Cardiac muscle cell (in vitro differentiated cells and primary cell): ENCODE measurements at places on chromosomes 4 and X. TPM values are rescaled to one million over a fixed set of nuclear protein-coding genes. Genes with fewer than 3 reads are reported as not detected.

The TCEAL2 gene
- total RNA-seq: 1.2 and 2.4 TPM in 2 replicates

The KLHL4 gene
- total RNA-seq: 32.6 TPM in 2 replicates

The IDH3G gene
- total RNA-seq: 107 and 110 TPM in 2 replicates

The DOK7 gene
- total RNA-seq: 14.3 and 18.0 TPM in 2 replicates

- peaks cover 17% of the 10 kb centered on the region for H3K27me3 ChIP-seq
- no peaks in the 10 kb centered on the region for H3K36me3 ChIP-seq
- peak overlapping the region; percentile 45 for H3K4me3 ChIP-seq
- H3K27ac ChIP-seq: no peak overlapping the region
- DNase-seq: no peak
- peaks cover 11% of the 10 kb centered on the region for H3K4me1 ChIP-seq
These were observed 756 bp downstream of the IGFBP7 start for GRCh38 chr4:57109411-57109846.

DNA sequence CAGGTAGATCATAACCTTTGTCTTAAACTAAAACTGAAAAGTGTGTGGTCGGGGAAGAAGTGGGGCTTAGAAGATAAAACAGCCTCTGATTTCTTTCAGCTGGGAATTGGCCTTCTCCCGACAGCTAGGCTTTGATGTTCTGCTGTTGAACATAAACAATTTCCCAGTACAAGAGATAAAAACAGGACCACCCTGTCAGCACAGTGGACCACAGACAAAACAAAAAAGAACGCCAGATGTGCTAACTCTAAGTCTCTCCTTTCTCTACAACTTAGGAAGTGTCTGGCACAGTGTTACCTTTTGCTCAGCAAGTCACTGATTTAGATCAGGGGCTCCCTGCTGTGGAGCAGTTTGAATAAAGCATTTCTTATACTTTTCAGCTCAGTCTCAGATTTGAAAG lies 87.5 kb upstream of the UXT start:
- DNase-seq: no peak
- no peaks in the 10 kb centered on the region for H3K36me3 ChIP-seq
- H3K4me3 ChIP-seq: no peak overlapping the region
- no peak overlapping the region for H3K27ac ChIP-seq
- H3K27me3 ChIP-seq: no peaks in the 10 kb centered on the region

DNA sequence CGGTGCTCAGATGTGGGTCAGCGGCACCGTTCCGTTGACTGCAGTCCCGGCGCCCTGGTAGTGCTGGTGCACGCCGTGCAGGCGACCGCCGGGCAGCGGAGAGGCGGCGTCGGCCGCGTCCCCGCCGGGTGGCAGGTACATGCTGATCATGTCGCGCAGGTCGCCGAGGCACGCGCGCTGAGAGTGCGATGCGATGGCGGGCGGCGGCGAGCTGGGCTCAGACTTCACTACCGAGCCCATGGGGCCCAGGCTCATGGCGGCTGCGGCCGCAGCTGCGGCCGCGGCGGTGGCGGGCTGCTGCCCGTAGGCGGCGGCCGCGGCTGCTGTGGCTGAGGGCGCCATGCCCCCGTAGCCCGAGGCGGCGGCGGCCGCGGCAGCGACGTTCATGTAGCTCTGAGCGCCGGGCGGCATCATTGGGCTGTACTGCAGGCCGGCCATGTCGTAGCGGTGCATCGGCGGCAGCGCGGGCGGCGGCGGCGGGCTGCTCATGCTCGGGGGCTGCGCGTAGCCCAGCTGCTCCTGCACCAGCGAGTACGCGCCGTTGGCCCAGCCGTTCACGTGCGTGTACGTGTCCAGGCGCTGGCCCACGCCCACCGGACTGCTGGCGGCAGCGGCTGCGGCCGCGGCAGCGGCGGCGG lies 1.0 kb downstream of the SOX3 start:
- no peaks in the 10 kb centered on the region for H3K36me3 ChIP-seq
- H3K27ac ChIP-seq: no peak overlapping the region
- H3K4me3 ChIP-seq: peak overlapping the region; percentile 33
- peak; percentile 18 for DNase-seq
- no peaks in the 10 kb centered on the region for H3K4me1 ChIP-seq
- peaks cover 99% of the 10 kb centered on the region for H3K27me3 ChIP-seq

DNA sequence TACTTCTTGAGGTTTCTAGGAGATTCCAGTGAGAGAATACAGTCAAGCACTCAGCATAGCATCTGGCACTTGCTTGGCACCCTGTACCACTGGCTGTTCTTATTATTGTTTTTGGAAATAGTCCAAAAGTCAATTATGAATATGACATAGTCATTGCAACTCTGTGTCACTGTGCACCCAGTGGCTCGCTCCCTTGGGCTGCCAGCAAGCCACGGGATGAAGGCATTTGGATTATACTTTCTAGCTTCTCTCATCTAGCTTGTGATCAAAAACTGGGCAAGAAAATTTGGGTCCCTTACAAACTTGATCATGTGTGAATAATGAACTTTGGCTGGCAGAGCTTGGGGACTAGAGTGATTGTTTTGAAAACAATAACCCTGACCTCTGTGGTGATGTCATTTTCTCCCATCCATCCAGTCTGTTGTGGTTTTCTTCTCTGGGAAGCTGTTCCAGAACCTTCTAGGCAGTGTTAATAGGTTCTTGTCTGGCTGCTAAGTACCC lies 32.7 kb upstream of the LIMCH1 start:
- H3K4me3 ChIP-seq: no peak overlapping the region
- H3K36me3 ChIP-seq: no peaks in the 10 kb centered on the region
- H3K4me1 ChIP-seq: no peaks in the 10 kb centered on the region

DNA sequence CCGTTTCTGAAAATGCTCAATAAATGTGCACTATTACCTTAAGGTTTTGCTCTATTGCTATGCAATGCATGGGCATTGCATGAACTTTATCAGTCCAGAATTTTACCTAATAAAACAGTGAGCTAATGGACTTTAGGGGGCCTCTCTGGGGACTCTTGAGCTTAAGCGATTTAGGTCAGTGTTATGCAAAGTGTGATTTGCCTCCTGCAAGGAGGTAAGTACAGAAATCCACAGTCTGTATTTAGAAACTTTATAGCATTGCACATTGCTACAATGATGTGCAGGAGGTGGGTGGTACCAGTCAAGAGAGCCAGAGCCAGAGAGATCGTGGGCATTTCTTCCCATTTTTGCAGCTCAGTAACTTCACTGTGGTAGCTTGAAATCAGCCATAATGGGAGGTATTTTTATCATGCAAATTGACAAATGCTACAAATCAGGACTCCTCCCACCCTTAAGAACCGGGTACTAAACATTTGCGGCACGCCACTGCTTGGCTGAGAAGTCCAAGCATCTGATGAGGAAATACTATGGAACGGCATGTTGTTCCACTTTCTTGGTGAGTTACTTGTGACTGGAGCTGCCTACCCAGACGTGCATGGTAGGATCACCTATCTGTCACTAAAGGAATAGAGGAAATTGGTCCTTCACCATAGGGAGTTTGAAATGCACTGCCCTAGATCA lies 174.6 kb upstream of the PGRMC2 start:
- H3K27me3 ChIP-seq: peaks cover 10% of the 10 kb centered on the region
- no peaks in the 10 kb centered on the region for H3K36me3 ChIP-seq
- no peak overlapping the region for H3K27ac ChIP-seq
- no peak overlapping the region for H3K4me3 ChIP-seq
- no peaks in the 10 kb centered on the region for H3K4me1 ChIP-seq
- DNase-seq: no peak

DNA sequence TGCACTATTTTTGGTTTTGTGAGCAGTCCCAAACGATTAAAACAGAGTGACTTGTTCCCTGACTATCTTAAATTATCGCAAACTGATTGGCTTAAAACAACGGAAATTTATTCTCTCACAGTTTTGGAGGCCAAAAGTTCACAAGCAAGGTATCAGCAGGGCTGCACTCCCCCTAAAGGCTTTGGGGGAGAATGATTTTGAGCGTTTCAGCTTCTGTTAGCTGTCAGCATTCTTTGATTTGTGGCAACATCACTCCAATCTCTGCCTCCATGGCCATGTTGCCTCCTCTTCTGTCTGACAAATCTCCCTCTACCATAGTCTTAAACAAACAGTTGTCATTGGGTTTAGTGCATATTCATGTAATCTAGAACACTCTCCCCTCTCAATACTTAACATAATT lies 459.6 kb upstream of the ATOH1 start:
- no peaks in the 10 kb centered on the region for H3K36me3 ChIP-seq
- H3K27ac ChIP-seq: no peak overlapping the region
- DNase-seq: no peak
- no peaks in the 10 kb centered on the region for H3K4me1 ChIP-seq
- no peak overlapping the region for H3K4me3 ChIP-seq

DNA sequence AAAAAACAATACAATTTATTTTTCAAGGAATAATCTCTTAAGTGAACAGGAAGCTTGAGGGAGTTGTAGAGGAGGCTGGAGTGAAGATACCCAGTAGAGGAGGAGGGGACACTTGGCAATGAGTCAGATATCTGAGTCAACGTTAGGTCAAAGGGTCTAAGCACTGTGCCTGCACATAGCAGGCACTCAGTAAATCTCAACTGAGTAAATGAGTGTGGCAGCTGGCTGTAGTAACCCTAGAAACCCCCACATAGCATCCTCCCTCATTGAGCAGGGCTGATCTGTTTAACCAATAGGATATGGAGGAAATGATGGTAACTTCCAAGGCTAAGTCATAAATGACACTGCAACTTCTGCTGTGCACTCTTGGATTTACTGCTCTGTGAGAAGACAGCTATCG lies 186.0 kb upstream of the FAM241A start:
- DNase-seq: peak; percentile 53
- H3K4me1 ChIP-seq: no peaks in the 10 kb centered on the region
- H3K36me3 ChIP-seq: no peaks in the 10 kb centered on the region

DNA sequence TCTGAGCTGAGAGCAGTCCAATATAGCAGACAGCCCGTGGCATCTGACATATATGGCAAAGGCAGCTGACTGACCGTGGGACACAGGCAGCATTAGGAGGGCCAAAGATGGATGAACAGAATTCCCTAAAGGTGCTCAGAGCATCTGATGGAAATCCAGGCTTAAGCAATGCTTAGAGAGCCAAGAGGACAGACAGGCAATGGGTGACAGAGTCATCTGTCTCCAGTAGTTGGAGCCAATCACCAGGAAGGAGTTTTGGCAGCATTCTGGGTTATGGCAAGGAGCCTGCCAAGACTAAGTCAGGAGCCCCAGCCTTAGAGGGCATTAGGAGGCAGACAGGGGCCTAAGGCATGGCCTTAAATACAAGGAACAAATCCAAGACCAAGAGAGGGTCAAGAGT lies 153.3 kb upstream of the USP9X start:
- no peak overlapping the region for H3K27ac ChIP-seq
- no peaks in the 10 kb centered on the region for H3K27me3 ChIP-seq
- H3K36me3 ChIP-seq: no peaks in the 10 kb centered on the region
- H3K4me3 ChIP-seq: no peak overlapping the region
- H3K4me1 ChIP-seq: peaks cover 5% of the 10 kb centered on the region
- no peak for DNase-seq

GRCh38 chr4:110344165-110344564 lies 131.8 kb upstream of the ENPEP start:
- no peaks in the 10 kb centered on the region for H3K36me3 ChIP-seq
- H3K27ac ChIP-seq: no peak overlapping the region
- no peak overlapping the region for H3K4me3 ChIP-seq
- H3K27me3 ChIP-seq: no peaks in the 10 kb centered on the region

DNA sequence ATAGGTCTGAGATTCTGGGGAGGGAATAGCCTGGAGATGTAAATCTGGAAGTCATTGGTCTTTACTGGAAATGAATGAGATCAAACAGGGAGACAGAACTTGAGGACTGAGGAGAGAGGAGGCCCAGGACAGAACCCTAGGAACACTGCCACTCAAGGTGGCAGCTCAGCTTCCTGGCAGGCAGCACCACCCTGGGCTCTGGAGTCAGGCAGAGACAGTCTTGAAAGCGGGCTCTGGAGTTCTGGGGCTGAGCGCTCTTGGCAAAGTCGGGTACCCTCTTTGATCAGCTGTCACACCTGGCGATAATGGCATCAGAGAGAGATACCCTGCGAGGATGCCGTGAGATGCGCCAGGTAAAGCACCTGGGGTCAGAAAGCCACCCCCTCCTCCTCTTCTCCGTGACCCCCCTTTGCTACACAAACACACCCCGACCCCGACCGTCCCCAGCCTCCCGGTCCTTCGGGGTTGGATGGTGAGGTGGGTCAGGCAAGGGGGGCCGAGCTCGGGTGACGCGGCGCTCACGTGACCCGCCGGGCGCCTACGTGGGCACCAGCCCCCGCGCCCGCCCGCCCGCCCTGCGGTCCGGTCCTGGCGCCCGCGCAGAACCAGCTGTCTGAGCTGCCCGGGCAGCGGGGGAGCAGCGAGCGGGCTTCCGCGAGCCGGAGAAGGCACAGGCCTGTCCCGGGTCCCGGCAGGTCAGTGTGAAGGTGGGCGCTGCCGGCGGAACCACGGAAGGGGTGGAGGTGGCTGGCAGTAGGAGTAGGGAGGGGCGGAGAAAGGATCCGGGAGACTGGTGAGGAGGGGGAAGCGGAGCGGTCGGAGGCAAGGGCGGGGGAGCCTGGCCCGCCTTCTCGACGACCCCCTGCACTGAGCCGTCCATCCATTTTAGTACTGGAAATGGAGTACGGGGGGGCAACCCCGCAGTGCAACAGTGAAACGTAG lies at the start of gene TCEAL3:
Gene TCEAL3 (plus strand): TSS at position 600 of the 942 bp plus-strand sequence. CDS start 1,102 bp downstream, outside the sequence.
- peak; percentile 73 for DNase-seq
- H3K27me3 ChIP-seq: no peaks in the 10 kb centered on the region
- H3K27ac ChIP-seq: no peak within 1 kb of the TSS
- H3K4me1 ChIP-seq: no peaks in the 10 kb centered on the region

DNA sequence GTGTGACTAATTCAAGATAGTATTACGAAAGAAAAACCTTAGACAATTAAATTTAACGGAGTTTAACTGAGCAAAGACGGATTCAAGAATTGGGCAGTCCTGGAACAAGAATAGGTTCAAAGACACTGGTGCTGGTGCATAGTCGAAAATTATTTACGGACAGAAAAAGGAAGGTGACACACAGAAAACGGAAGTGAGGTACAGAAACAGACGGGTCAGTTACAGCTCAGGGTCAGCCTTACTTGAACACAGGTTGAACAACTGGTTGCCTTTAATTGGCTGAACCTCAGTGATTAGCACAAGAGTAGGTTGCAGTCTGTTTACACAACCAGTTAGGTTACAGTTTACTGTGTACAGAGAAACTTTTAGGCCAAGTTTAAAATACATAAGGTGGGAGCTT lies 31.5 kb downstream of the KLHL8 start:
- no peak overlapping the region for H3K4me3 ChIP-seq
- DNase-seq: no peak
- no peaks in the 10 kb centered on the region for H3K36me3 ChIP-seq
- no peaks in the 10 kb centered on the region for H3K27me3 ChIP-seq
- H3K27ac ChIP-seq: no peak overlapping the region
- H3K4me1 ChIP-seq: no peaks in the 10 kb centered on the region

DNA sequence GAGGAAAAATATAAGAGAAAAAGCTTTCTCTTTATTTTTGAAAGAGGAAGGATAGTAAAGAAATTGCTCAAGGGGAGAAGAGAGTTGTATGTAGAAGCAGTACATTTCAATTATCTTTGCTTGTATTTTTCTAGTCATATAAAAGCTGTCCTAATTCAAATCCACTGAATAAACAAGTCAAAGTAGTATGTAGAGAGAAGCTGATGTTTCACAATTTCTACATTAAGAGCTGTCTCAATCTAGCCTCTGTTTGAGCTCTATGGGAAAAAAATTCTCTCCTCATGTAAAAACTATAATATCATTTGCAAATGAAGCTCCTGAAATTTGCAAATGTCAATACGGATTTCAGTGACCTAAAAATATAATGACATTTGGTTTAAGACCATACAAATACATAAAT lies 52.6 kb downstream of the CHM start:
- H3K36me3 ChIP-seq: no peaks in the 10 kb centered on the region
- no peak overlapping the region for H3K27ac ChIP-seq
- H3K4me1 ChIP-seq: no peaks in the 10 kb centered on the region

- no peak for DNase-seq
- no peaks in the 10 kb centered on the region for H3K4me1 ChIP-seq
- no peak overlapping the region for H3K27ac ChIP-seq
- no peak overlapping the region for H3K4me3 ChIP-seq
These were observed 78.8 kb downstream of the FAM184B start for GRCh38 chr4:17702641-17703040.
